Left ventricle myocardium inferior (tissue), 1 donor: ENCODE measurements at places on chromosomes 4 and X.

GRCh38 chrX:44105228-44105913 is 132.2 kb upstream of the NDP start:
- DNase-seq: no peak

GRCh38 chr4:30720021-30720660 is at the start of gene PCDH7:
PCDH7 (plus strand) TSS chr4:30720369; CDS start chr4:30721423, 1,054 bp downstream.
- peak; percentile 22 for DNase-seq

GRCh38 chr4:36283912-36284465 is 2.6 kb downstream of the DTHD1 start:
- no peak for DNase-seq

GRCh38 chr4:1789552-1789951 is 3.5 kb upstream of the FGFR3 start:
- no peak for DNase-seq

- peak; percentile 24 for DNase-seq
These were observed at the start of gene USP51 for GRCh38 chrX:55489314-55490009. USP51 (minus strand) TSS chrX:55489848; CDS start chrX:55488939, 909 bp downstream.

DNA sequence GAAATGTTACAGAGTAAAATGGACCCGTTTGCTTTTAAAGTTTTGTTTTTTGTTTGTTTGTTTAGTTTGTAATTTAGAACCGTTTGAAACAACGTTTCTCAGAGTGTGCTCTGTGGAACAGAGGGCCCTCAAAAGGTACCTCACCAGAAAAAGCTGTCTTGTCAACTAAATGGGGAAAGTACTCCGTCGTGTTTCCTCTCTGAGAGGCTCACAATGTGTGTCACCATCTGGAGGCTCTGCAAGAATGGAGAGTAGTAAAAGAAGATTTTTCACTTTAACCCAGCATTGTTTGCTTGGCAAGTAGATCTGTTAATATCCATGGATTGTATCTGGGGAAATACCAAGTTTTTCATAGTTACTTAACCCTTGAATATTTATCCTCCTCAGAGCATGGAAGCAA is 1.5 kb upstream of the ENPEP start:
- no peak for DNase-seq

GRCh38 chrX:153307276-153308178 is 14.0 kb downstream of the PNMA6F start:
- DNase-seq: no peak

GRCh38 chrX:39473812-39474211 is 623.9 kb downstream of the BCOR start:
- peak; percentile 16 for DNase-seq

DNA sequence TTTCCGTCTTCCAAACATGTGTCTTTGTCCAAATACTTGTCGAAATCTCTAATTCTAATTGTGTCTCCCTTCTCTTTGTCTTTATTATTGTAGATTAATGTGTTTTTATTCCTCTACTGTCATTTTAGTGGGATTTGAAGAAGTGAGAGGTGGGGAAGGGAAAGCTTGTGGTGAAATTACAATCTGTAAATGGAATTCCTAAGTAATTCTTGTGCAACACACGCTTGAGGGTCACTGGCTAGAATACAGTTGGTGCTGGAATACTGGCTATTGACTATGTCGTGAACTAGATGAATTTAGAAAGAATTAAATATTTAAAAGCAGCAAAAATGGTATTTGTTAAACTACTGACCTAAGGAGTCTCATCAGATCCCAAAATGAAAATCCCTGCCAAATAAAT is 10.7 kb upstream of the FNIP2 start:
- no peak for DNase-seq

GRCh38 chr4:87032884-87033533 is 98.2 kb downstream of the AFF1 start:
- DNase-seq: no peak

DNA sequence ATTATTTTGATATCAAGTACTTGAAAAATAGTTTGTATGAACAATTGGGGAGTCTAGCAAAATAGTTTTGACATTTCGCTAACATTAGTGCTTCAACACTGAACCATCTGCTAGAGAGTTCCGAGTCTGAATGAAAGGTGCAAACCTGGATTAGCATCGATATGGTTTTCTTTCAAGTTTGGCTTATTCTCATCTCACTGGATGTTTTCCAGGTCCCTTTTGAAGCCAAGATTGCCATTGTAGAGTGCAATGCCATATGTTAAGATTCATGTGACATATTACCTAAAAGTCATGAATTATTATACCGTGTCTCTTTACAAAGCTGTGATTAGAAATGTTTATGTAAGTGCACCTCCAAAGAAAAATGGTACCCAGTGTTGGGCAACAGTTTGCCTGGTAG is 36.8 kb upstream of the NAA11 start:
- DNase-seq: no peak

DNA sequence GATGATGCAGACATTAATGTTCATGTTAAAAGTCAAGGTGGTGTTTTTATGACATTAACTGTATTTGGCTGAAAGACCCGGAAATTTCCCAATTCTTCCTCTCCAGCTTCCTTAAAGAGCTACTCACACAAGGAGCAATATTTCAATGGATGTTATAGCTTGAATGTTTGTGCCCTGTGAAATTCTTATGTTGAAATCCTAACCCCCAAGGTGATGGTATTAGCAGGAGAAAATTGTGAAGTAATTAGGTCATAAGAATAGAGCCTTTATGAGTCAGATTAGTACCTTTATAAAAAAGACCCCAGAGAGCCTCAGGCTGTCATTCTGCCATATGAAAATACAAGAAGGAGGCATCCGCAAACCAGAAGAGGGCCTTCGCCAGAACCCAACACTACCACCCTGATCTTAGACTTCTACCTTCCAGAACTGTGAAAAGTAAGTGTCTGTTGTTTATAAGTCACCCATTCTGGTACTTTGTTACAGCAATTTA is 3.6 kb downstream of the TLR1 start:
- no peak for DNase-seq

DNA sequence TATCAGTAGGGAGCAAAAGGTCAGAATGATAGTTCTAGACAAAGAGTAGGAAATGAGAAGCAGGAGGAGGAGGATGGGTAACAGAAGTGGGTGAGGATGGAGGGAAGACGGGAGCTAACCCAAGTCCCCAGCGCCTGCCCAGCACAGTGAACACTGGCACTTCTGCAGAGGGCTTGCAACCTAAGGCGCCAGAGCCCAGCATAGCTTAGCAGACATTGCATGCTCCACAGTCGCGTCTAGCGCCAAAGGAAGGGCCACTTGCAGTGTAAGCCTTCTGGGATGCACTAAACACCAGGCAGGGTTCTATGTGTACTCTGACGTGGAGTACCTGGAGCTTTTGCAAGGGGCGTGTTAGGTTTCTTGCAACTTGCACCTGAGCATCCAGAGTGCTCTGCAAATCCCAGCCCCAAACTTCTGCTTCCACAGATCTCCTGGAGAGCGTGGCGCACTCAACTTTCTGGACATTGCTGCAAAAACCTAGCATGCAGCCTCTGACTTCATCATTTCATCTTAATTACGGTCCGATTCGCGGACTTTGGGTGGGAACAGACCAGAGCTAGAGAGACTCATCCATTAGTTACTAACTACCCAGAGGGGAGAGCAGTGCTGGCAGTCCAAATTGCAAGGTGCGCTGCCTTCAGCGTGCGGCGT is 46.5 kb upstream of the NKAP start:
- no peak for DNase-seq

DNA sequence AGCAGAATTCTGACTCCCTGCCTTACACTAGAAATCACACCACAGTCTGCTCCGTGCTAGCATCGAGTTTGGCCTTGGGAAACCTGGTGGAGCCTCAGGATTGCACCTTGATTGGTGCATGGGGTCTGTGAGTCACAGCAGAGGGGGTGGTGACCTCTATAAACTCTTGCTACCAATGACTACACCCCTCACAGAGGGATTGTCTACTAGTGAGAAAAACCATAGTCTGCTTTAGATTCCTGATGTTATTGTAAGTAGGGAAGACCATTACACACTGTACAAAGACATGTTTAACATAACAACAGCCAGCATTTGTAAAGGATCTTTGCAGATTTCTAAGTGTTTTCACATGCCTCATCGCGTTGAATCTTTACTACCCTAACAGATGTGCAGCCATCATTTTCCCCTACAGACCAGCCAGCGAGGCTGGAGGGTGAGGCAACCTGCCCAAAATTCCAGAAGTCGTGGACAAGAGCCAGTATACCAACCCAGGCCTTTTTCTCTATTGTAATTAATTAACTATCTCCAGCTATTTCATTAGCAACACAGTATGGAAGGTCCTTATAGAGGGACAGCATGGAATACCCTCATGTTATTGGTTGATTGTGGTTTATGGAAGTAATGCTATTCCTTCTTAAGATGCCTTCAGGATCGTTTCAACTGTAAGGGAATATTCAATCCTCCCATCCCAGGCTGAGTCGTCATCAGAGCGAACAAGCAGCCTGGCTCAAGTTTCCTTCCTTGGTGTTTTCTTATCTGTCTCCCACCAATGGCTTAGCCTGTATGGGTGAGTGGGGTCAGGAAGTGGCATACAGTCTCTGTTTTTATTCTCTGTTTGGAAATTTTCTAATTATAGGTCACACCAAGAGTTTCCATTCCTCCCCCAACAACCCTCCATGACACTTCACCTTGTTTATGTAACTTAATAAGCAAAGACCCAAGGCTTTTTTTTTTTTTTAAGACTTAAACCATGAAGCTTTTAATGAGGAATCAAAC is 55.9 kb upstream of the KDR start:
- no peak for DNase-seq

DNA sequence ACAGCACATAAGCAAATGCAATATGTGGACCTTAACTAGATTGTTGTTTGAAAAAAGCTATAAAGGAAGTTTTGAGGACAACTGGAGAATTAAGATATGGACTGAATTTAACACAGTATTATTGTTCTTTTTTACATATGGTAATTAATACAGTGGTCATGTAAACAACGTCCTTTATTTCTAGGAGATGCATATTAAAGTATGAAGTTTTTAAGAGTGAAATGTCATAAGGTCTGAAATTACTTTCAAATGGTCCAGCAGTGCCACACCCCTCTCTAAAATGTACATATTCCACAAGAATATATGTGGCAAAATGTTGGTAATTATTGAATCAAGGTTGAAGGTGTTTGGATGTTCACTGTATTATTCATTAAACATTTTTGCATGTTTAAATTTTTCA is 40.9 kb downstream of the WDFY3 start:
- no peak for DNase-seq

GRCh38 chr4:139686988-139687387 is 21.4 kb downstream of the MGST2 start:
- no peak for DNase-seq

GRCh38 chrX:31237189-31237588 is 165.3 kb upstream of the FTHL17 start:
- DNase-seq: no peak

DNA sequence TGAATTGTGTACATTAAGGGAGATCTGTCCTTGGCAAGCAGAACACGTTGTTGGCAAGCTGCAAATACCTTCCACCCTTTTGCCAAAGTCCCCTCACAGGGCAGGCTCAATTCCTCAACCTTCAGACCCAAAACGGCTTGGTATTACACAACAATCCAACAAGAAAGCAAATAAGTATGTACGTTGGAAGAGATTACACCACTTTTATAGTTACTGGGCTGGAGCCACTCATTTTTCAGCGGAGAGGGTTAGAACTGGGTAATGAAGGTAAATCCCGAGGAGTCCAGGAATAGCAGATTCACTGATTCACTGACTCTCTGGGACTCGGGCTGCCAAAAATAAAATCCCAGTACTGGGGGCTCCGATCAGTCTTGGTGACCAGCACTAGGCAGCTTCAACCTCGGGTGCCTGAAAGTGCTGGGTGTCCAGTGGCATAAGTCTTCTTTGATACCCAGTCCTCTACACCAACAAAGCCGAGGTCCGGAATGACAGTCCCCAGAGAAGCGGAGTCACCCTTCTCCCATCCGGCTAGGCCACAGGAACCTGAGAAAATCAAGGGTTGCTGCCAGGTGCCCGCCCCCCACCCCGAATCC is 587 bp downstream of the TIMM8A start:
- no peak for DNase-seq

- DNase-seq: no peak
These were observed 45.1 kb downstream of the UGT2A2 start for GRCh38 chr4:69594382-69594781.
